ENCODE measurements at places on chromosomes 1 and 21.

DNA sequence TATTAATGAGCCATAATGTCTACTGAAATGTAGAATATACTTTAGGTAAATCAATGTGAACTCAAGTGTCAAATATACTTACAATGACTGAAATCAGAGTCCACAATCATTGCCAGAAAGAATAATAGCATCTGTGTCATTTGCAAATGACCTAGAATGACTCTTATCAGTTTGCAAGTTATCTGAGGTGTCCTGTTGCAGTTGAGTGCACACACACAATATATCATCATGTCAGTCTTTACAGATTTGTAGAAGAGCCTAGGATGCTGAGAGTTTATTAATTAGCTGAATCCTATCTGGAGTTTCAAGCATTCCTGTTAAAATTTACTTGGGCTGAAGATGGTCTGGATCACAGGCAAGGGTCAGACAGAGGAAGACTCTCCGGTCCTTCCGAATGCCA, 324.0 kb upstream of the GREM2 start:
- DNase-seq, result no peak

DNA sequence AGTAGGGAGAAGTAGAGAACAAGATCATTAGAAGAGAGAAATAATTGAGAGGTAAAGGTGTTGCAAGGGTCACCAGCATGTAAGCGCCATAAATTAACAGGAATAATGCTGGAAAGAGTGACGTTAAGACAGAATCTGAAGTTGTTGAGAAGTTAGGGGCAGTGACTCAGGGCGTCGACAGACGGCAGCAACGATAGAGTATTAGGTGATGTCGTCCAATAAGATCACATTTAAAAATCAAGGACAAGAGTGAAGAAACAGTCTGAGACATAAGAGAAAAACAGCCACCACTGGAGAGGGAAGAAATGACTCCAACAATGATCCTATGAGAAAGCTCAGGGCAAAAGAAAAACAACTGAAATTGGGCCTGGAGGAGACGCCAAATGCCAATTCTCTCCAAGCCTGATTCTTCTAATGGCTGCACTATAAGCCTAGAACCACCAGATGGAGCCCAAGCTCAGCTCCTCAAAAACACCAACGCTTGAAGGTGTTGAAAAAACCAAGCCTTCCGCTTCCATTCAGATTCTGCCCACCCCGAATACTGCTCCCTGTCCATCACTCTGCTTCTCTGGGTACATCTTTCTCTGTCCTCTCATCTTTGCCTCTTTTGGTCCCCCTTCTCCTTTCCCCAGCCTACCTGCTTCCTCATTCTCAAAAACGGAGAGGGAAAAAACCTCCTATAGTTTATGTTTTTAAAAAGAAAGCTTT, 70.0 kb downstream of the LUZP1 start:
- DNase-seq, result peak; percentile 65

DNA sequence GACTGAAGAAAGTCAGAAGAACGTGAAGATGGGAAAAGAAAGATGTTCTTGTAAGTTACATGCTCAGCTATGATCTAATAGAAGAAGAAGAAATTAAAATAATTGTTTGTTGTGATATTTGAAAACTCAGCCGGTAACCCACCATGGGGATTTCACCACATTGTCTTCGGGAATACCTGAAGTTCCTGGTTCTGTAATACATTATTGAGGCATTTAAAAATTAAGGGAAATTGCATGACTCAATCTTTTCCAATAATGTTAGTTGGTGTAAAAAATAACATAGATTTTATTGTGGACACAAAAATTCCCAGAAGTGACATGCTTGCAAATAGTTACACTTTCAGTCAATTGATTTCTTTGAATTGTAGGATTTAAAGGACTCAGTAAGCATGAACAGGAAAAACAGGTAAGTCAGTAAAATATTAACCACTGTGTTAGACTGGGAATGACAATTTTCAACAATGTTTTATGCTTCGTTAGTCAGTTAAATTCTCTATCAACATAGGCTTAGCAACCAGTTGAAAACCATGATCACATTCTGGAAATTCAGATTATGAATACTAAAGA, 745.1 kb downstream of the LTN1 start:
- no peak for DNase-seq

DNA sequence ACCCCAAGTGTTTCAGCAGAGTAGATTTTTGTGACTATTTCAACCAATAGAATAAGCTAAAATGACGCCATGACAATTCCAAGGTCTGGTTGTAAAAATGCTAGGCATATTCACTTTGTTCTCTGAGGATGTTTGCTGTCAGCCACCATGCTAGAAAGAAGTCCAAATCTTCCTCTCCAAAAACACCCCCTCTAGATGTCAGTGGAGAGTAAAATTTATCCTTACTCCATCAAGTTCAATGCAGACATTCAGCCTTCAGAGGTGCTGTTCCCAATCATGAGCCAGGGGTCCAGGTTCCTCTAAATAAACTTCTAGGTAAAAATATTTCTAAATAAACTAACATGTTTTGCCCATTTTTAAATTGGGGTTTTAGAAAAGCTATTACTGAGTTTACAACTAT, 395.4 kb upstream of the ADAMTS5 start:
- no peak for DNase-seq

- DNase-seq, result no peak
Measured at GRCh38 chr1:31881688-31882000, 56.5 kb downstream of the PTP4A2 start.

- DNase-seq, result no peak
Measured at GRCh38 chr1:55472784-55473183, 257.6 kb upstream of the USP24 start.

DNA sequence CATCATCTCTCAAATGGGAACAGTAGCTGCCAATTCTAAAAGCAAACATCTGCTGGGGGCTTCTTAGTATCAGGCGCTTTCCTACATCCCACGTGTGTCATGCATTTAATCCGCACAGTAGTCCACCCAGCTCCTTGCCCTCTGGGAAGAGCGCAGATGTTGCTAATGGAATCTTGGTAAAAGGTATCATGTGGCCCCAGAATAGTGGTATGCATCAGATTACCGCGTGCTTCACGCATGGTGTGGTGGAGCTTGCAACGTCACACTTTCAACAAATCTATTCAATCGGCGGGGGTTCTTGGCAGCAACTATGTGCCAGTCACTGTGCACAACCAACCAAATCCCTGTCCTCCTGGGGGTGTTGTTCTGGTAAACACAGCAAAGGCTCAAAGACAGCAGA, 141.0 kb downstream of the HIVEP3 start:
- no peak for DNase-seq

- DNase-seq, result no peak
Measured at GRCh38 chr1:232029315-232029714, 402.7 kb downstream of the DISC1 start.

DNA sequence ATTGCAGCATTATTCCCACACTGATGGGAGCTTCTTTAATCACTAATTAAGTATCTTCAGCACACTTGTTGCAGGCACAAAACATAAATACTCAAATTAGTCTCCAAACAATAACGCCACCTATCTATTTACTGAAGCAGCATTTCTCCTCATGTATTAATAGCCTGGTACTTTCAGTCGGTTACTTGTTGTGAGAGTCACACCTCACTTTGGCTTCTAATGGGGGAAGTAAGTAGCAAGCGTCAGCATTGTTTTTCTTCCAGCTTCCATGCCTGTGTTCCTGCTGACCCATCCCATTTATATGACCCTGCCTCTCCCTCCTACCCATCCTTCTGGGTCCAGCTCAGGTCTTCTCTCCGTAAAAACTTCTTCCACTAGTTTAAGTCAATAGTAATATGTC, 31.9 kb upstream of the DENND1B start:
- DNase-seq, result no peak

DNA sequence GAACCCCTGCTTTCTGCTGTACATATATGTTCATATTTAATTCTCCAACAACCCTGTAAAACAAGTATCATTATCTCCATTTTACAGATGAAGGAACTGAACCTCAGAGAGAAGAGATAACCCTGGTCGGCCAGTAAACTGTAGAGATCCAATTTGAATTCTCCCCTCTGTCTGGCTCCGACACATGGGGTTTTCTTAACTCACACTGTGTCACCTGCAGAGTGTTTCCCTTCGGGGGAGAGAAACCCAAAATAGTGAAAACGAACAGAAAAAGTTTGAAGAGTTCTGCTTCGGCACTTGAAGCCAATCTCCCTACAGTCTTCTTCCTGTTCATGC, 17.4 kb upstream of the BCAR3 start:
- DNase-seq, result no peak

GRCh38 chr1:247294282-247294681, 37.4 kb downstream of the ZNF496 start:
- DNase-seq, result no peak

- DNase-seq, result peak; percentile 75
Measured at GRCh38 chr1:206479183-206480125, 9.2 kb downstream of the IKBKE start.

DNA sequence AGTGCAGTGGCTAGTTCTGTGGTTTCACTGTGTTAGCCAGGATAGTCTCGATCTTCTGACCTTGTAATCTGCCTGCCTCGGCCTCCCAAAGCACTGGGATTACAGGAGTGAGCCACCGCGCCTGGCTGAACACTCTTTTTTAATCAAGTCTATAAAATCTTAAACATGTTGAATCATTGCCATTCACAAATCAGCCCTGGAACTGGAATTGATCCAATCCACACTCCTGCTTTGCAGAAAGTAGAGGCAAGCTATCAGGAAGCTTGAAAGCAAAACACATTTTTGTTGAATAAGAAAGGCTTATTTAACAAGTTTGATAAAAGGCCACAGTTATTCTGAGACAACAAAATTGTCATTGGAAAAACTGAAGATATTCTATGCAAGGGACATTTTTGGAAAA, 18.3 kb upstream of the EFHD2 start:
- DNase-seq, result no peak

DNA sequence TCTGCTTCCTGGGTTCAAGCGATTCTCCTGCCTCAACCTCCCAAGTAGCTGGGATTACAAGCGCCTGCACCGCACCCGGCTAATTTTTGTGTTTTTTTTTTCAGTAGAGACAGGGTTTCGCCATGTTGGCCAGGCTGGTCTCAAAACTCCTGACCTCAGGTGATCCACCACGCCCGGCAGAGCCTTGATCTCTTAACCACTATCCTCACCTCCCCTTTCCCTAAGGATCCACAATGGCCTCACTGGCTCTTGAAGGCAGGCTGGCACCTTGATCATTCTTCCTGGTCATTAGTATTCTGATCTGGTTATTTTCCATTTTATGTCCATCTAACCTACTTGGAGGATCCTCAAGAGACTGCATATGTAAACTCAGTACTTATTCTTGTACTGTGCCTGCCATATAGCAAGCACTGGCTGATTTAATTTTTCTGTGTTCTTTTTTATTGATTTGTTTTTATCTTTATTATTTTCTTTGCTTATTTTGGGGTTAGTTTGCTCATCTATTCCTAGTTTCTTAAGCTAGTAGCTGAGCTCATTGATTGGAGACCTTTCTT, 6.3 kb downstream of the RCC1 start:
- DNase-seq, result no peak

- no peak for DNase-seq
Measured at GRCh38 chr1:61523229-61523628, 201.7 kb downstream of the TM2D1 start.

- no peak for DNase-seq
Measured at GRCh38 chr1:218350801-218351266, 5.7 kb downstream of the TGFB2 start.

- DNase-seq, result no peak
Measured at GRCh38 chr1:212816567-212817278, 25.0 kb downstream of the TATDN3 start.

DNA sequence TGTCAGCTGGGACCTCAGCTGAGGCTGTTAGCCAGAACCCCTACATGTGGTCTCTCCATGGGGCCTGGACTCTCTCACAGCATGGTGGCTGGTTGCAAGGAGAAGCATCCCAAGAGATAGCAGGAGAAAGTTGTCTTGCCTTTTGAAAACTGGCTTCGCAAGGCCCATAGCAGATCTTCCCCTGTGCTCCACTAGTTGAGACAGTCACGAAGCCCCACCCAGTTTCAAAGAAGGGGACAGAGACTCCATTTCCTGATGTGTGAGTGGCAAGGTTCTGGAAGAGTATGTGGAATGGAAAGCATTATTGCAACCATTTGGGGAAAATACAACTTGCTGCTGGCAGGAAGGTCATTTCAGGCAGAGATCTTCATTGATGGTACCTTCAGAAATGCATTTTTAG, 7.5 kb upstream of the CSRP1 start:
- DNase-seq, result no peak

- DNase-seq, result peak; percentile 44
Measured at GRCh38 chr1:107883562-107883961, 81.4 kb downstream of the VAV3 start.

DNA sequence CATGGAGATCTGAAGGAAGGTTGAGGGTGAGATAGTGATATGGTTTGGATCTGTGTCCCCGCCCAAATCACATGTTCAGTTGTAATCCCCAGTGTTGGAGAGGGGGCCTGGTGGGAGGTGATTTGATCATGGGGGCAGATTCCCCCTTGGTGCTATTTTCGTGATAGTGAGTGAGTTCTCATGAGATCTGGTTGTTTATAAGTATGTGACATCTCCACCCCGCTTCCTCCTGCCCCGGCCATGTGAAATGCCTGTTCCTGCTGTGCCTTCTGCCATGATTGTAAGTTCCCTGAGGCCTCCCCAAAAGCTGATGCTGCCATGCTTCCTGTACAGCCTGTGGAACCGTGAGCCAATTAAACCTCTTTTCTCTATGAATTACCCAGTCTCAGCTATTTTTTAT, 451.9 kb upstream of the VAMP3 start:
- no peak for DNase-seq

DNA sequence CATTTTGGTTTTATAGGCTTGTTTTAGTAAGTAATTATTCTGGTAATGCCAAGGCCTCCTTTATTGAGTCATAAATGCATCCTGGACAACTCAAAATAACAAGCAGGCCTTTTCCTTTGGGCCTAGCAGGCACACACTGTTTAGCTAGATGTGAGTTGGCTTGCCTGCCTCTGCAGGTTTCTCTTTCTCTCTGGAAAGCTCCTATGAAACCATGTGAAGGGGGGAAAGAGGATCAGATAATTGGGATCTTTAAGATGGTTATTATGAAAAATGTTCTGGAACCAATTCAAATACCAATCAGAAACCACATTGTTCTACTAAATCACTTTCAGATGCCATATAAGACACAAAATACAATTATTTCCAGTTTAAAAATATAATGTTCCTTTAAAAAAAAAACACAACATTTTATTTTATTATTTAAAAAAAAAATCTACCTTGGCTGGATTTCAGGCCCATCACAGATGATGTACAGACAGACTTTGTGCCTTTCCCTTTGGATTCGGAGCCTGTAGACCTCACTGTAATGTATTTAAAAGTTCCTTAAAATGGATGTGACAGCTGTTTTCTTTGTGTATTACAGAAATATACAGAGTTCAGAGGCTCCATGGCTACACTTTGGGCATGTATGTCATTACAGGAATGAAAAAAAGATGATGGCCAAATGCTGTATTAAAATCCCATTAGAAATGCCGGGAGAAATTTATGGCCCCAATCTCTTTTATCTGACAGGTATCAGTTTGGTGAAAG, 80.2 kb downstream of the NTMT2 start:
- DNase-seq, result no peak

Measured in DND-41 (cell line).